ENCODE measurements at places on chromosomes 2 and 18. TPM values are rescaled to one million over a fixed set of nuclear protein-coding genes. Genes with fewer than 3 reads are reported as not detected.

DNA sequence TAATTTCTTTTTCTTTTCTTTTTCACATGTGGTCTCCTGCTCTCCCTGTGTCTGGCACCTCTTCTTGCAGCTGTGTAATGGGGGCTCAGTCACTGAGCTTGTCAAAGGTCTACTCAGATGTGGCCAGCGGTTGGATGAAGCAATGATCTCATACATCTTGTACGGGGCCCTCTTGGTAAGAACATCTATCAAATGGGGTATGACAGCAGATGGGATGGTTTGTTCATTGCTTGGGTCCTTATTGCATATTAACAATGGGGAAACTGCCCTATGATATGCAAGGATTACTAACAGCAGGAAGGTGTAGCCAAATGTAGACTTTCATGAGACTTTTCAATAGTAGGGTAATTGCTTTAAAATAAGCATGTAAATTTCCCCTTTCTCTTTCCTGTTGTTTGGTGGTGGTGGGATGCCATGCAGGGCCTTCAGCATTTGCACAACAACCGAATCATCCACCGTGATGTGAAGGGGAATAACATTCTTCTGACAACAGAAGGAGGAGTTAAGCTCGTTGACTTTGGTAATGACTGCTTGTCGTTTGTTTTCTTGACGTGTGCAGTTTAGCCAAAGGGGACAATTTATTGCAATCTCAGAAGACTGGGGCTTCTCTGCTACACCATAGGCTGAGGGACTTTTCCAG is 36.5 kb downstream of the MYO3B start:
- no peak for DNase-seq

ANKRD62 gene
- polyA plus RNA-seq: 0.07 TPM

POMC gene
- 1.6 TPM for polyA plus RNA-seq

MGAT5 gene
- 27.3 TPM for polyA plus RNA-seq

ACVR1C gene
- polyA plus RNA-seq: 0.30 TPM

DNA sequence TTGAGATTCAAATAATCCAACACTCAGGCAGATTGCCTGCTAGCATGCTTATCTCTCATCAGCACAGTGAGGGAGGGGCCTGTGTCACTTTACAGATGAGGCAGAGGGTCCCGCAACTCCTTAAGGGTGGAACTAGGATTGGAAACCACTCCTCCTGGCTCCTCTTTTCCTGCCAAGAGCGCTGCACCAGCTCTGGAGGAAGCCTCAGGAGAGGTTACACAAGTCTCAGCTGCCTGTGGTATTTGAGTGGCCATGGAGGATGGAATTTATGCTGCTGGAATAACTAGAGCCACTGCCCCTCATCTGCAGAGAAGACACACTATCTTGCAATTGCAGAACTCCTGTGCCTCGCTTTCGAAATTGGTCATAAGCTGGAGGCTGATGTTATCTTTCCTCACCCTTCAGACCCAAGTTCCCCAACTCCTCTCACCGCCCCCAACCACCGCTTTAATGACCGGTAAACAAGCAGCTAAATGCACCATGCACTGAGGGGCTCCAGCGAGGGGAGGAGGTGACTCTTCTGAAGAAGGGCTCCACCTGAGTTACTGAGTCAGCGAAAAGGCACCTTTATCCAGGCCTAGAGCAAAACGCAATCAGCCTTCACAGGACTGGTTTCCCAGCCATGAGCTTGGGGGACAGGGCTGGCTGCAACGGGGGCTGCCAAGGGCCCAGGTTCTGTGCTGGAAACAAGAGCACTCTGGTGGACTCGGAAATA is 245.8 kb downstream of the SOX11 start:
- peak; percentile 15 for DNase-seq

DNA sequence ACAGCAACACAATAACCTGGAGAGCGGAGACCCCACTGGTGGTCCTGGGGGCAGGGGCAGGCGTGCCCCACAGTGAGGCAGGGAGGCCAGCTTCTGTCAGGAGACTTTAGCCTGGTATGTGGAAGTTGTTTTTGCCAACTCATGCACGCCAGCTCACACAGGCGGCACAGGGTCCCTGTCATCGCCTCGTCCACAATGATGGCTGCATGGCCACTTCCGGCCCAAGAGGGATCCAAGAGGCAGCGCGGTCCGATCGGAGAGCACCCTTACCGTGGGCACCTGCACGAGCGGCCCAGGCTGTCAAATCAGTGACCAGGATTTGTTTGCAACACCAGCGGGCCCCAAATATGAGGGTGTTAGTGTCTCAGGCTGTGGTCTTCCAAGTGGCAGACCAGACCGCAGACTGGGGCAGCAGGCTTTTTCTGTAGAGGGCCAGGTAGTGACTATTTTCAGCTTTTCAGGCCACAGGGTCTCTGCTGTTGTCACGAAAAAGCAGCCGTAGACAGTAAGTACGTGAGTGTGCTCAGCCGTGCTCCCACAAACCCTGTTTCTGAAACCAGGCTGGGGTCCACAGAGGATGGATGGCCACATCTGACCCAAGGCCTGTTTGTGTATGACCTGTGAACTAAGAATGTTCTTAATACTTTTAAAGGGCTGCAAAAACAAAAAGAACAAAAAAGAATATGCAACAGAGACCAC is 21.2 kb downstream of the SNED1 start:
- no peak for DNase-seq

UCN gene
- 1.9 TPM for polyA plus RNA-seq

Data from right lung (tissue), 10 donors.